Thymus (tissue), 14 donors: ENCODE measurements at places on chromosomes 5 and 9. TPM values are rescaled to one million over a fixed set of nuclear protein-coding genes. Genes with fewer than 3 reads are reported as not detected.

LEAP2 gene
- polyA plus RNA-seq, result 4.4 TPM

PCA3 gene
- polyA plus RNA-seq, result 0.09 TPM

OXCT1 gene
- polyA plus RNA-seq, result 44.1 TPM

EPB41L4B gene
- polyA plus RNA-seq, result 4.2 TPM

MCC gene
- 5.1 TPM for polyA plus RNA-seq

BAAT gene
- polyA plus RNA-seq, result 0.11 TPM

SPINK1 gene
- polyA plus RNA-seq, result 7.3 TPM

ADGRD2 gene
- polyA plus RNA-seq, result 0.50 TPM

NUP188 gene
- polyA plus RNA-seq, result 19.2 TPM

DOCK8 gene
- 60.4 TPM for polyA plus RNA-seq

BNC2 gene
- 1.8 TPM for polyA plus RNA-seq

PRELID1 gene
- 79.1 TPM for polyA plus RNA-seq

STK10 gene
- 44.9 TPM for polyA plus RNA-seq

FOXD4L3 gene
- polyA plus RNA-seq, result 0.50 TPM

ZDHHC11B gene
- 2.2 TPM for polyA plus RNA-seq

NMRK1 gene
- 126 TPM for polyA plus RNA-seq

ZCCHC9 gene
- polyA plus RNA-seq, result 46.3 TPM

WWC1 gene
- polyA plus RNA-seq, result 6.0 TPM

ARID3C gene
- 0.07 TPM for polyA plus RNA-seq

WDR38 gene
- 0.30 TPM for polyA plus RNA-seq

ADGRV1 gene
- polyA plus RNA-seq, result 5.1 TPM

CCDC127 gene
- 3.4 TPM for polyA plus RNA-seq

SUSD3 gene
- 31.0 TPM for polyA plus RNA-seq

STOM gene
- polyA plus RNA-seq, result 157 TPM

PCDHB14 gene
- 0.87 TPM for polyA plus RNA-seq
